Heart left ventricle (tissue), 16 donors: ENCODE measurements at places on chromosomes 2 and 18. TPM values are rescaled to one million over a fixed set of nuclear protein-coding genes. Genes with fewer than 3 reads are reported as not detected.
A peak's percentile ranks its signal among the peaks of the same experiment; 100 is the strongest.

Gene CNTNAP5
- not detected for polyA plus RNA-seq

Gene SPATA3
- not detected for polyA plus RNA-seq

Gene SF3B1
- polyA plus RNA-seq: 112 TPM

Gene EIF2AK3
- 2.7 TPM for polyA plus RNA-seq

Gene ABCB11
- not detected for polyA plus RNA-seq

Gene UGT1A4
- not detected for polyA plus RNA-seq

Gene TMEM127
- polyA plus RNA-seq: 18.6 TPM

Gene GPR148
- polyA plus RNA-seq: not detected

Gene PDCD1
- 3.3 TPM for polyA plus RNA-seq

- no peak overlapping the region for H3K27ac ChIP-seq
- DNase-seq: no peak
- no peak overlapping the region for H3K4me3 ChIP-seq
- H3K4me1 ChIP-seq: no peaks in the 10 kb centered on the region
Measured at GRCh38 chr2:7906431-7906830, 775.4 kb upstream of the ID2 start.

- H3K4me3 ChIP-seq: peak overlapping the region; percentile 80
- H3K27ac ChIP-seq: no peak overlapping the region
- peak; percentile 34 for DNase-seq
- H3K36me3 ChIP-seq: no peaks in the 10 kb centered on the region
- peaks cover 18% of the 10 kb centered on the region for H3K4me1 ChIP-seq
Measured at GRCh38 chr2:54724560-54725342, 1.3 kb downstream of the EML6 start.

- no peak overlapping the region for H3K27ac ChIP-seq
- no peak for DNase-seq
- H3K4me1 ChIP-seq: peaks cover 56% of the 10 kb centered on the region
- H3K4me3 ChIP-seq: no peak overlapping the region
Measured at GRCh38 chr18:77079954-77080682, 52.5 kb downstream of the MBP start.

GRCh38 chr2:99467390-99467789 lies 22.4 kb downstream of the REV1 start:
- DNase-seq: no peak
- no peak overlapping the region for H3K4me3 ChIP-seq
- no peaks in the 10 kb centered on the region for H3K27me3 ChIP-seq
- peak overlapping the region; percentile 57 for H3K27ac ChIP-seq
- H3K4me1 ChIP-seq: no peaks in the 10 kb centered on the region

DNA sequence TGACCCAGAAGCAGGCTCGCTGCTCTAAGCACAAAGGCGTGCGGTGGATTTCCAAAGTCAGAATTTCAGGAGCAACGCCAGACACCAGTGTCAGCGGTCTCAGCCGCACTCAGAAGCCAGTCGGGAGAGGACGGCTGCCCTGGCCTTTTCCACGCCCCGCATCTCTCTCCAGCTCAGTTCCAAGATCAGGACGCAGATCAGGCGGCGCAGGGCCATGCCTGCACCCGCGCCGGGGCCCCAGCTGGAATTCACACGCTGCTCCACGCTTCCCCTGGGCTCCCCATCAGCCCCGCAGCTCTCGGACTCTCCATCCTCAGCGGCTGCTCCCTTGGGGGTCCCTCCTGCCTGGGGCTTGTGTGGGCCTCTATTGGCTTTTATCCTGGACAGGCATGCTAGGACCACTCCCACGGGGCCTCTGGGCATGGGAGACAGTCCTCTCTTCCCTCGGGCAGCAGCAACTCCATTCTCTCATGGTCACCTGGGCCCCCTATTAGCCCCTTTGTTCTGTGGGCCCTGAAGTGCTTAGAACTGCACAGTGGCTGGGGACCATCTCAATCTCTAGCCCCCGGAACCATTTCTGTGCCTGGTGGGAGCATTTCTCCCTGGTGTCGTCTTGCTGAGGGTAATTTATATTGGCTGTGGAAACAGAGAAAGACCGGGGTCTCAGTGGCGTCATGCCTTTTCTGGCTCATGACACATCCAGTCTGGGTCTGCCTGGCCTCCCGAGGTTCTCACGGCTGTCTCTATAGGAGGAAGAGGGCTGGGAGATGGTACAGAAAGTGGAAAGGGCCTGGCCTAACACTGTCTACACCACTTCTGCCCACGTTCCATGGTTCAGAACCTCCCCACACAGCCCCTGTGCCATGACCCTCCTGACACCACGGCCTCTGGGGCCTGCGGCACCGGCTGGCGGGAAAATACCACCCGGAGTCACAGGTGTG lies 14.9 kb upstream of the TMEM18 start:
- peaks cover 2% of the 10 kb centered on the region for H3K4me1 ChIP-seq
- no peaks in the 10 kb centered on the region for H3K27me3 ChIP-seq
- no peak for DNase-seq
- H3K4me3 ChIP-seq: no peak overlapping the region

DNA sequence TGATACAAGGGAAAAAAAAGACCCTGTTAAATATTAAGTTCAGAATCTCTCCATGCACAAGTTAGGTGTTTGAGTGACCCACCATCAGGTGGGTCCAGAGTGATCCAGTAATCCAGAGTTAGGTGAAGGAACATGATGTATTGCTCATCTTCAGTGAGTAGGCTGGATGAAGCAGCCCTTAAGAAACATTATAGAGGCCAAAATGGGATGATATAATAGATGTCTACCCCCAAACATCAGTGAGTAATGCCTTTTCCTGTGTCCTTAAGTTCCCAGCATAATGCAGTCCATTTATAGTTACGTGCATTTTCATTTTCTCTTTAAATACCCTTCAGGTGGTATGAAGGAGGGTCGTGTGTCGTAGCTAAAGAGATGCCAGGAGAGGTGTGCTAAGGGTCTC lies 89.6 kb downstream of the MAP4K4 start:
- H3K27me3 ChIP-seq: no peaks in the 10 kb centered on the region
- no peak overlapping the region for H3K4me3 ChIP-seq
- no peaks in the 10 kb centered on the region for H3K4me1 ChIP-seq

DNA sequence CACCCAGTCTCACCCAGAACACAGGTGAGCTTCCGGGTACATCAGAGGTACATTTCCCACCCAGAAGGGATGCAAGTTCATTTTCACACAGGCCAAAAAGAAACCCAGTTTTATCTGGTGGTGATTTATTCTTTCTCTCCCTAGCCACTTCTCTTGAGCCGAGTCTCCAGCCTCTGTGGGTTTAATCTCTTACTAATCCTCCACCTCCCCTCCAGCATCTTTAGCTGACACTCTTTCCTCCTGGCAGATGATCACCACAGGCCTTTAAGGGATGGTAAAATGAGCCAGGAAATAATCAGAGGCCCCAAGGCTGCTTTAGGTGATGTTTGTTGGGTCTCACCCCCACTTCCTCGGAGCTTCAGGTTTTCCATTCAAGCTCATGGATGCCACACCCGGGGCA lies 145.7 kb upstream of the DLX2 start:
- H3K4me3 ChIP-seq: no peak overlapping the region
- H3K4me1 ChIP-seq: no peaks in the 10 kb centered on the region
- no peak overlapping the region for H3K27ac ChIP-seq
- H3K36me3 ChIP-seq: no peaks in the 10 kb centered on the region

- no peaks in the 10 kb centered on the region for H3K27me3 ChIP-seq
- no peak for DNase-seq
- no peak overlapping the region for H3K4me3 ChIP-seq
- no peak overlapping the region for H3K27ac ChIP-seq
- H3K36me3 ChIP-seq: no peaks in the 10 kb centered on the region
- H3K4me1 ChIP-seq: no peaks in the 10 kb centered on the region
Measured at GRCh38 chr2:191314697-191315364, 69.6 kb downstream of the MYO1B start.

DNA sequence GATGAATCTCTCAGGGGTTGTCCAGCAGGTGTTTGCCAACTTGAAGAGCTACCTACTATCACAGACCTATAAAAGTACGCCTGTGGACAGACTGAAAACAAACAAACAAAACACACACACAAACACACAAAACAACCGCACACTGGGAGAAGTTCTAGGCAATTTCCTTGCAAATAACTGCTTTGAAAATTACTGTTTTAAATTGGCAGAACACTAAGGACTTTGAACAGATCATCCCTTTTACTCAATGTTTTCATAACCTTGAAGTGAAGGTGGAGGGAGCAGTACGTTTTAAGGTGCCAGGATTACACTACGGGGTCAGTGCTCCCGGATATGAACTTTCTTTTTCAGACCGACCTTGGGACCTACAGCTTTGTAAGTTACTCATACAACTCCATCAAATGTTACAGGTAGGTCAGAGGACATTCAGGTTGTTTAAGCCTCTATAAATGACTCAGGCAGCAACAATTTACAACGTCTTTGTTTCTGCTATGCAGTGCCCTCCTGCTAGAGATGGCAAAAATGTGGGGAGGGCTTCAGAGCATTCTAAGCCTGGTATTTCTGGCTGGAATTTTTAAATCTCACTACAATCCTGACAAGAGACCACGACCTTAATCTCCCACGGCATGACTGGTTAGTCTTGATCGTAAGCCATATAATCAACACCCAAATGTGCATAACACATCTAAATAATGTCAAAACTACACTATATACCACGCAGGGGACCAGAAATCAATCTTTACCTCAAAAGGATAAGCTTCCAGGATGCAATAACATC lies 1.4 kb upstream of the SLC20A1 start:
- peak overlapping the region; percentile 95 for H3K4me3 ChIP-seq
- DNase-seq: no peak
- no peaks in the 10 kb centered on the region for H3K27me3 ChIP-seq
- no peaks in the 10 kb centered on the region for H3K36me3 ChIP-seq
- peaks cover 76% of the 10 kb centered on the region for H3K4me1 ChIP-seq

DNA sequence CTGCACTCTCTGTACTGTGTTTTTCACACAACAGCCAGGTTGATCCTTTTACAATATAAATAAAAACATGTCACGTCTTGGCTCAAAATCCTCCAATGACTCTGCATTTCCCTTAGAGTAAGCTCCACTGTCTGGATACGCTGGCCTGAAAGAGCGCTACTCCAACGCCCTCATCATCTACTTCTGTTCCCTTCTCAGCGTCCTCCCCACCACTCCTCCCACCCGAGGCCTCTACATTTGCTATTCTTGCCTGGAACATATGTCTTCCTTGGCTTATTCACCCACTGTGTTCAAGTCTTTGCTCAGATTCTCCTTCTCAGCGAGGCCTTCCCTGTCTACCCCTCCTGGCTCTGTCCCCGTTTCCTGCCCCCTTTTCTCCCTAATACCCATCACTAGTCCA lies 37.6 kb downstream of the EPB41L3 start:
- DNase-seq: no peak
- H3K27ac ChIP-seq: no peak overlapping the region
- no peaks in the 10 kb centered on the region for H3K27me3 ChIP-seq
- no peak overlapping the region for H3K4me3 ChIP-seq

DNA sequence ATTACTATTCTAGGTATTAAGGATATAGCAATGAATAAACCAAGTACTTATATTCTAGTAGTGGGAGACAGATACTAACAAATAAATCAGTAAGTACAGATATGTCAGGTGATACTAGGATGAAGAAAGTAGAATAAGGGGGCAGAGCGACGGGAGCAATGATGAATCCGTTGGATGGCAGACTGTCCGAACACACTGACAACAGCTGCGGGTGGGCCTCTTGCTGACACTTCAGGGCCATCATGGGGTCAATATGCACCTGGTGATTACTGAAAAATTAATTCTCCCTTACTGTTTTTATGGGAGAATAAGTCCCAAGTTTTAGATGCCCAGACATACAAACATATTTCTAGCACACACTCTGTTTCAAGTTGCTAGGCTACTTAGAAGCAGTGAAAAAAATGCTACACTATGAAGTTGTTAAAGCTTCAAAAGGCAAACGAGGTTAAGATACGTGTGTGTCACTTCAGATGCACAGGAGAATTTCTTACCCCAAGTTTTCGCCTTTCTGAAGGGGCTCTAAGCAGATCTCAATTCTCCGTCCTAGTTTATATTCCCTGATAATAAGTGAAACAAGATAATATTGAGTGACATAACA lies 78.7 kb downstream of the USP40 start:
- H3K4me3 ChIP-seq: no peak overlapping the region
- H3K36me3 ChIP-seq: peaks cover 90% of the 10 kb centered on the region
- DNase-seq: no peak
- H3K4me1 ChIP-seq: peaks cover 11% of the 10 kb centered on the region
- no peak overlapping the region for H3K27ac ChIP-seq
- no peaks in the 10 kb centered on the region for H3K27me3 ChIP-seq

DNA sequence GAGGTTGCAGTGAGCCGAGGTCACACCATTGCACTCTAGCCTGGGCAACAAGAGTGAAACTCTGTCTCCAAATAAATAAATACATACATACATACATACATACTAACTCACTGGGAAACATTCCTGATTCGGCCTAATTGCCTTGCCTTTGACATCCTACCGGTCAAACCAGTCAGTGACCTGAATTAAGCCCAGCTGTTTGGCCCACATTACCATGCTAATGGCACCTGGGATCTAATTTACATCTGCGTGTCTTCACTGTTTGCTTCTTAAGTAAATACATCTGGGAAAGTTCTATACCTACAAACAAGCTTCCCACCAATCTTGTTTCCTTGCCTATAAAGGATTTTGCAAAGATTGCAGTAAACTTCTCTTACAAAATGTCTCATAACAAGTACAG lies 230.2 kb upstream of the ZC3H15 start:
- H3K27ac ChIP-seq: no peak overlapping the region
- no peaks in the 10 kb centered on the region for H3K4me1 ChIP-seq
- H3K27me3 ChIP-seq: no peaks in the 10 kb centered on the region
- DNase-seq: no peak
- no peaks in the 10 kb centered on the region for H3K36me3 ChIP-seq
- H3K4me3 ChIP-seq: no peak overlapping the region

DNA sequence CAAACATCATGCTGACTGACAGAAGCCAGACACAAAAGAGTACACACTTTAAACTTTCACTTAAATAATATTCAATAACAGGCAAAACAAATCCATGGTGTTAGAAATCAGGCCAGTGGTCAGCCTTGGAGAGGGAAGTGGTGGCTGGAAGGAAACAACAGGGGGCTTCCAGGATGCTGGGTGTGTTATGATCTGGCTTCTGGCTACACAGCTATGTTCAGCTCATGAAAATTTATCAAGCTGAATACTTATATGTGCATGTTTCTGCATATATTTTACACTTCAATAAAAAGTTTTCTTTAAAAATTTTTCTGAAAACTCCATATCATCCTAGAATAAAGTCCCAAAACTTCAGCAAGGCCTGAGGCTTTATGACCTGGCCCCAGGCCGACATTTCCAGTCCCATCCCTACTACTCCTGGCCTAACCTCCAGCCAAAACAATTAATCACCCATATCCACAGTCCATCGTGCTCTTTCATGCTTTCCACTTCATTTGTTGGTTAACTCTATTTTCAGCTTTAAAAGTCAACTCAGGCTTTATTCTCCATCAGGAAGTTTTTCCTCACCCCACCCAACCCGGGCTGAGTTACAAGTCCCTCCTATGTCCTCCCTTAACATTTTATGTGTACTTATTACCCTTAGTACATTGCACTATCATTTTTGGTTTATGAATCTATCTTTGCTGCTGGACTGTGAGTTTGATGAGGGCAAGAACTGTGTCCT lies 27.9 kb upstream of the SPTBN1 start:
- no peaks in the 10 kb centered on the region for H3K36me3 ChIP-seq
- no peak overlapping the region for H3K4me3 ChIP-seq
- DNase-seq: peak; percentile 58
- H3K4me1 ChIP-seq: peaks cover 79% of the 10 kb centered on the region
- peak overlapping the region; percentile 80 for H3K27ac ChIP-seq

GRCh38 chr18:49076654-49077166 lies 125.9 kb upstream of the SMAD7 start:
- no peaks in the 10 kb centered on the region for H3K27me3 ChIP-seq
- H3K4me1 ChIP-seq: no peaks in the 10 kb centered on the region
- H3K36me3 ChIP-seq: no peaks in the 10 kb centered on the region
- DNase-seq: no peak

GRCh38 chr18:10013621-10014543 lies 100.1 kb downstream of the VAPA start:
- H3K36me3 ChIP-seq: no peaks in the 10 kb centered on the region
- peak overlapping the region; percentile 58 for H3K27ac ChIP-seq
- H3K27me3 ChIP-seq: no peaks in the 10 kb centered on the region
- no peak overlapping the region for H3K4me3 ChIP-seq
- peaks cover 58% of the 10 kb centered on the region for H3K4me1 ChIP-seq
